ENCODE measurements at places on chromosomes 13 and 19. TPM values are rescaled to one million over a fixed set of nuclear protein-coding genes. Genes with fewer than 3 reads are reported as not detected.

- DNase-seq, result no peak
These were observed 29.6 kb upstream of the TSC22D1 start for GRCh38 chr13:44605721-44606120.

DNA sequence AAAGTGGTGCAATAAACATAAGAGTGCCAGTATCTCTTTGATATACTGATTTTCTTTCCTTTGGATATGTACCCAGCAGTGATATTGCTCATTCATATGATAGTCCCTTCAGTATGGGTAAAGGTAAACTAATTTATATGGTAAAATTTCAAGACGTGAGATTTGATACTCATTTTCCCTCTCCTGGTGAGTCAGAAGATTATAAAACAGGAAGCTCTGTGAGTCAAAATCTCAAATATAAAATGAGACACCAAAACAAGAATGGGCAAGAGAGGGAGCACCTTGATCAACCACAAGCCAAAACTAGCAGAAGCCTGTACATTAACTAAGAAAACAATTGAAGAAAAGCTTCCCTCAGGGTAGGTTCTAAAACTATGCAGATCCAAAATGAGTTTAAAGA lies 216.3 kb downstream of the SLITRK6 start:
- no peak for DNase-seq

DNA sequence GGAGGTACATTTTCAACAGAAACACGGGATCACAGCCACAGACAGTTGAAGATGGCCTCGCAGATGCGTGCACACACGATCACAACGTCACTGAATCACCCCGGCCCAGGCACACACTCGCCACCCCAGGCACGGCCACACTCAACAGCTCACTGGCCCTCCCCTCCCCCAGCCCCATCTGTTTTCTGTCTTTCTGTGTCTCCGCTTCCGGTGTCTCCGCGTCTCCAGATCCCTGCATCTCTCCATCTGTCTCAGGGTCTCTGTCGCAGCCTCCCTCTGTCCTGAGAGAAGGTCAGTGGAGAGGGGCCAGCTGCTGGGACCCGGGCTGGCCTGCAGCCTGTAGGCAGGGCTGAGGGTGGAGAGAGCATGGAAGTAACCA lies 3.8 kb upstream of the ATP1A3 start:
- no peak for DNase-seq

GRCh38 chr13:87274209-87274819 lies 396.9 kb upstream of the SLITRK5 start:
- peak; percentile 50 for DNase-seq

GRCh38 chr13:101730420-101731000 lies 278.0 kb downstream of the ITGBL1 start:
- no peak for DNase-seq

DNA sequence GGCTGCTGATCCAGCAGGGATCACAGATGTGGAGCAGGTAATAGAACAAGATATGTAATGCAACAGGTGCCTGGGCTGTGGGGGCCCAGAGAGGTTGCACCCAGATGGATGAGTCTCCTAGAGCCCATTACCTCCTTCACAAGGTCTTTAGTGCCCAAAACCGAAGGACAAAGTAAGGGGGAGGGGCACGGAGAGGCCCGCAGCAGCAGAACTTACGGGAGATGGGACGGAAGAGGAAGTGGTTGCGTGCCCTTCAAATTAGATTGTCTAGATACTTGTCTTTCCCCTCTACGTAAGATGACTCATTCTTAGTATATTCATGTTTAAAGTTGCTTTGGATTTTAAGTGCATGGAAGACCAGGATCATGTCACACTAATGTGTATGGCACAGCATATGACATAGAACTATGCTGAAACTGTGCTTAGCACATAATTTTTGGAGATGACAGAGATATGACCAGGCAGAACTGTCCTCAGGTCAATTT lies 5.7 kb upstream of the MRPS31 start:
- DNase-seq, result peak; percentile 52

DNA sequence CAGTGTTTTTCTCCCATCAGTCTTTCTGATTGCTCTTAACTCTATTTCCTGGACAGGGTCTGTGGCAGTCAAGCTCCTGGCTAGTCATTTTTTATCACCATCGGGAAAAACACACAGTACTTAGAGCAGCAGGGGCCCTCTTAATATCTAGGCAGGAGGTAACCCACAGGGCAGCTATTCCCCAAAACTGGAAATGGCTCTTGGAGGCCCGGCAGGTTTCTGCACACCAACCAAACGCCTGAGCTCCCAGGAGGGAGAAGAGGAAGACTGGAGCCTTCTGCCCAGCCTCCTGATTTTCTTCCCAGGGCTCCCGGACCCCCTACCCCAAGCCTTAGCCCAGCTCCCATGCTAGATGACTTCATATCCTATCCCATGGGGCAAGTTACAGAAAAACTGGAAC lies 49.3 kb upstream of the VSTM2B start:
- no peak for DNase-seq

- DNase-seq, result no peak
These were observed 131.7 kb downstream of the KLF5 start for GRCh38 chr13:73190477-73190876.

- DNase-seq, result no peak
These were observed 541.8 kb upstream of the SLC10A2 start for GRCh38 chr13:103607995-103608394.

DNA sequence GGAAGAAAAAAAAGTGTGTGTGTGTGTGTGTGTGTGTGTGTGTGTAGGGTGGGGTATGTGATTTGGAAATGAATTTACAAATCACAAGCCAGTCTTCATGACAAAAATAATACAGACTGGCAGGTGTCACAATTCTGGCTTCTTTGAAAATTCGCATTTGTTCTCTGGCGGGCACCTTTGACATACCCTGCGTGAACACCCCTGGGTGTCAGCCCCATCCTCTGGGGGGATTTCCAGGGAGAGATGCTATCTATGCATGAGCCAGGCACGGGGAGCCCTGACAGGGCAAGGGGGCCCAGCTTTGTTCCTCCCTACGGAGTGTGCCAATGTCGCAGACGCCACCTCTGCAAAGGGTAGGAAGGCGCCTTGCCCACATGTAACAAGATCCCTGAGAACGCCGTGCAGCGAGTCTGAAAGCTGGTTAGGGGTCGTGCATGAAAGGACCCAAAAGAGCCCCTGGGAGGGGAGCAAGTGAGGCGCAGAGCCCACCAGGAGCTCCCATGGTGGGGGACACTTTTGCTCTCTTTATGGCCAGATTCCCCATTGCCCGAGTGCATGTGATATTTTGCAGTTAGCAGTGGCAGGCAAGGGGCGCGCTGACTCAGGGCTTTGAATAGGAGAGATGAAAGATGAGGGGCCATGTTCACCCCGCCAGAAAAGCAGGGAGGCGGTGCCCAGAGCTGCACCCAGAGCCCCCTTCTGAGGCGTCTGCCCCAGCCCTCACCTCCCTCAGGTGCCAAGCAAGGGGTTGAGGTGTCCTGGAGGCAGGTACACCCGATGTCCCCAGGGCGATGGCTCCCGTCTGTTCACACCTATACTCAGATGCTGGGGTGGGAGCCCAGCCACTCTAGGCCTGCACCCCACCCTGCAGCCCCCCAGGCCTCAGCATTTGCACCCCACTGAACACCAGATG lies 45.3 kb downstream of the KLF2 start:
- DNase-seq, result no peak

DNA sequence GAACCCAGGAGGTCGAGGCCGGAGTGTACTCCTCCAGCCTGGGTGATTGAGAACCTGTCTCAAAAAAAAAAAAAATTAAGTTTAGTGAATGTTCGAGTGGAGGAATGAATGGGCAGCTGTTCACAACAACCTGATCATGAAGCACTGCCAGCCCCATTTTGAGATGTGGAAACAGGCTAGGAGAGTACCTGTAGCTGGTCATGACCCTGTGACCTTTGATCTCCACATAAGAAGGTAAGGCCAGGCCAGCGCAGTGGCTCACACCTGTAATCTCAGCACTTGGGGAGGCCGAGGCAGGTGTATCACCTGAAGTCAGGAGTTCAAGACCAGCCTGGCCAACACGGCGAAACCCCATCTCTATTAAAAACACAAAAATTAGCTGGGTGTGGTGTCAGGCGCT lies 7.6 kb downstream of the RAVER1 start:
- no peak for DNase-seq

GRCh38 chr19:3338541-3339181 lies 27.7 kb upstream of the NFIC start:
- DNase-seq, result no peak

Gene ZNF135
- total RNA-seq, result 4.3 TPM

Gene ZNF610
- 0.97 TPM for total RNA-seq

Gene HSD17B14
- 12.2 TPM for total RNA-seq

Gene ASF1B
- total RNA-seq, result 8.1 TPM

Gene ADGRE2
- 0.43 TPM for total RNA-seq

Gene UBE2L5
- not detected for total RNA-seq

Gene PCDH17
- 0.86 TPM for total RNA-seq

Gene SIGLEC11
- not detected for total RNA-seq

Gene USPL1
- 16.4 TPM for total RNA-seq

Gene PRSS57
- not detected for total RNA-seq

Data from fibroblast of villous mesenchyme (primary cell).